AG08395 (cell line): ENCODE measurements at places on chromosomes 2 and 18.

GRCh38 chr2:133892352-133892913, 324.2 kb upstream of the NCKAP5 start:
- DNase-seq: no peak

DNA sequence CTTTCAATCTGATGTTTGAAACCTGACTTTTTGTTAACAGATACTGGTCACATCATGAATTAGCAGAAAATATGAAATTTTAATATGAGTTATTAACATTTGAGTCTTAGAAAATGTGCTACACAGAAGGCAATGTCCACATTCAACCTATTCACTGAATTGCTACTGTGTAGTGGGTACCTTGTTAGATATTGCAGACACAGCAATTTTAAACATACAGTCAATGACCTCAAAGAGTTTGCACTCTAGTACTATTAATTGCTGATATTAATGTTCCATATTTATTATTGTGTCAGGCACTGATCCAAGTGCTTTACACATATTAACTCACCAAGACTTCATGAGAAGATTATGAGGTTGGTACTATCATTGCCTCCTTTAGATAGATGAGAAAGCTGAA, 385.4 kb upstream of the PKDCC start:
- DNase-seq: no peak

DNA sequence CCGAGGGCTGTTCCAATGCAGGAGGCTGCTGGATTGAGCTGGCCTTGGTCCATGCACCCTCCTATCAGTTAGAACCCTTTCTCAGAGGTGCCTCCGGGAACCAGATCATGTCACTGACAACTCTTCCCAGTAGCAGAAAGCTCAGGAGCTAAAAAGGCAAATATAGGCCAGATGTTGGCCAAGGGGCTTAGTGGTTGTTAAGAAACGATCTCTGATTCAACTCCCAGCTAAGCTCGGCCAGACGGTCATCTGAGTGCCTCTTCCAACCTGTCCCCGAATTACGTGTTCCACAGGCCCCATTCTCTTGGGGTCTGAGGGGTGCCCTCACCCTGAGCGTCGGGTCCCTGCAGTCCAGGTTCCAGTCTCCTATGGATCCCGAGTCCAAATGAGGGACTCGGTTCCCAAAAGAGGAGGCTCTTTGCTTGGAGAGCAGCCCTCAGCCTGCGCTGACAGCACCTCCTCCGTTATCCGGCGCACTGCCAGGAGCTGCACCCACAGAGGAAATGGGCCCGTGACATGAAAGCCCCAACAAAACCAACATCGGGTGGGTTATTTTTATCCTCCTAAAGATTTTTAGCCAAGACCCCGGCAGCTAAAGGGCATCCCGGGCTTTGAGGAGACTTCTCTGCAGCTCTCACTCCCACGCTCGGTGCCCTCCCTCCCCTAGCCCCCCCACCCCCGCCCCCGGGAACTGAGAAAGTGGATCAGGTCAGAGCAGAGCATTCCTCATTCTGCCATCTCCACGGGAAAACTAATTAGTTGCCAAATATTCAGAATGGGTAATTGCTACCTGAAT, 106.6 kb upstream of the ID2 start:
- peak; percentile 23 for DNase-seq

GRCh38 chr2:7196883-7197282, 279.7 kb downstream of the RNF144A start:
- DNase-seq: no peak

DNA sequence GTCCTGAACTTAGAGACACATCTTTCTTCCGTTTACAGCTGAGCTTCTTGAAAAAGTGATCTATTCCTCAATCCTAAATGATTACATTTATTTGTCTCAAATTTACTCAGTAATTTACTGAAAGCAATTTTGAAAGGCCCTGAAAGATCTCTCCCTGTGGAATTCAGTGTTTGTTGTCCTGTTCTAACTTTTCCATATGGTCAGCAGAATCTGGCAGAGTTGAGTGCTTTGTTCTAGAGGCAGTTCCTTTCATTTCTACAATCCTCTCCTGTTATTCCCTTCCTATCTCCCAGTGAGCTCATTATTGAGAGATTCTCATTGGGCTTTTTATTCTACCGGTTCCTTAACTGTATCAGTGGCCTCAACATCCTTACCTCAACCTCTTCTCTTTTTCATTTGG, 36.5 kb upstream of the REG3G start:
- DNase-seq: no peak

GRCh38 chr2:238890131-238890530, 42.2 kb downstream of the TWIST2 start:
- no peak for DNase-seq

DNA sequence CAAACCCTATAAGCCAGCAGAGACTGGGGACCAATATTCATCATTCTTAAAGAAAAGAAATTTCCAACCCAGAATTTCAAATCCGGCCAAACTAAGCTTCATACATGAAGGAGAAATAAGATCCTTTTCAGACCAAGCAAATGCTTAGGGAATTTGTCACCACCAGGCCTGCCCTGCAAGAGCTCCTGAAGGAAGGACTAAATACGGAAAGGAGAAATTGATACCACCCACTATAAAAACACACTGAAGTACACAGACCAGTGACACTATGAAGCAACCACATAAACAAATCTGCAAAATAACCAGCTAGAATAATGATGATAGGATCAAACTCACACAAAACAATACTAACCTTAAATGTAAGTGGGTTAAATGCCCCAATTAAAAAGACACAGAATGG, 22.4 kb downstream of the NPHP1 start:
- DNase-seq: no peak

GRCh38 chr2:227767830-227768229, 22.1 kb downstream of the SCYGR8 start:
- DNase-seq: no peak

- DNase-seq: peak; percentile 9
These were observed 26.0 kb upstream of the NOTO start for GRCh38 chr2:73176205-73176880.

GRCh38 chr18:51757255-51757924, 559.9 kb upstream of the MEX3C start:
- DNase-seq: no peak

GRCh38 chr2:6872394-6872793, 5.2 kb upstream of the RSAD2 start:
- no peak for DNase-seq

DNA sequence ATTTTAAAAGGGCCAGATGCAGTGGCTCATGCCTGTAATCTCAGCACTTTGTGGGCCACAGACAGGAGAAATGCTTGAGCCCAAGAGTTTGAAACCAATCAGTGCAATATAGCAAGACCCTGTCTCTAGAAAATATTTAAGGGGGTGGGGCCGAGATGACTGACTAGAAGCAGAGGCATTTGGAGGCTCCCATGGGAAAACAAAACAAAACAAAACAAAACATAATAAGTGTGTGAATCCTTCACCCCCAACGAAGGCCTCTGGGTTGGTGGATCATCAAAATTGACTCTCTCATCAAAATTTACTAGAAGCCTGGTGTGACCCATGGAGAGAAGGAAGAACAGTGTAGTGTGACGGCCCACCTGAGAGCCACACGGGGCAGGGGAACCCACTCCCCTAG, 560.9 kb downstream of the LRP1B start:
- DNase-seq: no peak

DNA sequence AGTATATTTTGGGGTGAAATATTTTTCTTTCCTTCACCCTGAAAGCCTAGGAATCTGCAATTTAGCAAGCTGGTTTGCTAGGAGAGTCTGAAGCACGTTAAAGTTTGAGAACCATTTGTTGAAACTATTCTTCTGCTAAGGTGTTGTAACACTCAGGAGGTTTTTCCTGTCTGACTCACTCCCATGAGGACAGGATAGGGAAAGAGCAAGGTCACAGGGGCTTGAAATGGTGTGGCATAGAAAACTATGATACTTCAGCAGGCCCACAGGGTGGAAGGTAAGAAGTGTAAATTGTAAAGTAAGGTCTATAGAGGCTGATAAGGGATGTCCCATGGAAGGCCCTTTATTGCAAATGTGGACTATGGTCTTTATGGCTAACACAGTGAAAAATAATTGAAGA, 177.7 kb upstream of the ZC3H15 start:
- no peak for DNase-seq

- no peak for DNase-seq
These were observed 86.9 kb downstream of the VSNL1 start for GRCh38 chr2:17627434-17627833.

- DNase-seq: no peak
These were observed 198.9 kb downstream of the BCL2 start for GRCh38 chr18:63120620-63121019.

DNA sequence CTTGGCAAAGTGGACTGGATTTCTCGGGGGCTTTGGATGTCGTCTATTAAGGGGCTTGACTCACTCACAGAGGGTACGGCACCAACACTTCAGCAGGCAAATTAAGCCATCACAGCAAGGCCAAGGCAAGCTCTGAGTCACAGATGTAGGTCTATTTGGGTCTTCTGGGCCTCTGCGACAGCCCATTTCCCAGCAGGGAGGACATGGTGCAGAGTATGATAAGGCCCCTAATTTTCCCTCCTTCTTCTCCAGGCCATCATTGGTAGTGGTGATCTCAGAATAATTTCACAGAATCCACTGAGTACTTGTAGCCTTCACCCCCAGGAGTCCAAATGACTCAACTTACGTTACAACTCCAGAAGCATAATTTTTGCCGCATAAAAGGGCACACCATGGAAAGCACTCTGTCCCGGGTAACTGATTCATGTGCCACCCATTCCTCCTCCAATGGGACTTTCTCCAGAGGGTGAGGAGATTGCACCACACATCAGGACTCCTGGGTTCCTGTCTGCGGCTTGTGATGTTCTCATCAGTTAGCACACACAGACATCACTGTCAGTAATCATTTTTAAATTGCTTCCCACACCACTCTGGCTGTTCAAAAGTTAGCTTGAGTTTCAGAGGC, 164.9 kb downstream of the TXNL1 start:
- no peak for DNase-seq

GRCh38 chr2:90645-91312, 44.5 kb upstream of the FAM110C start:
- DNase-seq: no peak
